ENCODE measurements at places on chromosomes 6 and 20.

GRCh38 chr6:2942914-2943563, 28.3 kb downstream of the SERPINB6 start:
- no peak for DNase-seq

DNA sequence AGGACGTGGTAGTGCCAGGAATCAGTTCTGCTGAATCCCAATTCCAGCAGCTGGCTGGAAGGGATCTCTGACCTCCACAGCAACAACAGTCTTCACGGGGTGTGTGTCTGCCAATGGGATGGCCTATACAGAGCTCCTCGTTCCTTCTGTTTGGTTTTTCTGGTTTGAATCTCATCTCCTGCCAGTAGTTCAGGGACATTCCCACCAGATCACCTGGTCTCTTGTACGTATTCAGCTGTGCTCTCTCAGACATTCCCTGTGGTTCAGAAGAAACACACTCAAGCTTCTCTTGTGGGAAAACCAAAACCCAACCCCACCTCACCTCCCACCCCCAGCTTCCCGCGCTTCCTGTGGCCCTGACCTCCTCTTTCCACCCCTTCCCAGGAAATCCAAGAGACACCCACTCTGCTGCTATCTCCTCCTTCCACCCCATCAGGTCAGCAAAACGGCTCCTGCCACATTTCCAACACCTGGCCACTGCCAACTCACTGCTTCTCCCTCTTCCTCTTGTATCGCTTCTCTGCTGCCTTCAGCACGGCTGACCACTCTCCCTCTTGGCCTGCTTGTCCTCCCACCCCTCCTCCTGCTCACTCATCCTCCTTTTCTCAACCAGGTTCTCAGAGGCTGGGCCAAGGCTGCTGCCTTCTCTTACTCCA, 63.3 kb upstream of the PTGIS start:
- DNase-seq, result peak; percentile 62

DNA sequence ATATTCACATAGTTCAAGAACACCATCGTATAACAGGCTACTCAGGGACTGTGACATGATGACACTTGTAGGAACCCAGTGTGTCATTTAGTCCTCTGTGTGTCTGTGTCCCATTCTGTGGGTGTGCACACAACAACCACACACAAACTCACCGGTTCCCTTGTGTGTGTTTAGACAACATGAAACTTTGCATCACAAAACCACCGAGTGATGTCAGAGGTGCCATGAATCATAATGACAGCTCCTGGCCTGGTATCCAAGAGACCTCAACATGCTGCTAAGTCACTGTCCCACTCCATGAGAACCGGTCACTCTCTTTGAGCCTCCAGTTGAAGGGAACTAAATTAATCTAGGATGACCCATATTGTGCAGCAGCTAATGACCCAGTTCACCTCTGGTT, 421.3 kb downstream of the PREX1 start:
- DNase-seq, result no peak

DNA sequence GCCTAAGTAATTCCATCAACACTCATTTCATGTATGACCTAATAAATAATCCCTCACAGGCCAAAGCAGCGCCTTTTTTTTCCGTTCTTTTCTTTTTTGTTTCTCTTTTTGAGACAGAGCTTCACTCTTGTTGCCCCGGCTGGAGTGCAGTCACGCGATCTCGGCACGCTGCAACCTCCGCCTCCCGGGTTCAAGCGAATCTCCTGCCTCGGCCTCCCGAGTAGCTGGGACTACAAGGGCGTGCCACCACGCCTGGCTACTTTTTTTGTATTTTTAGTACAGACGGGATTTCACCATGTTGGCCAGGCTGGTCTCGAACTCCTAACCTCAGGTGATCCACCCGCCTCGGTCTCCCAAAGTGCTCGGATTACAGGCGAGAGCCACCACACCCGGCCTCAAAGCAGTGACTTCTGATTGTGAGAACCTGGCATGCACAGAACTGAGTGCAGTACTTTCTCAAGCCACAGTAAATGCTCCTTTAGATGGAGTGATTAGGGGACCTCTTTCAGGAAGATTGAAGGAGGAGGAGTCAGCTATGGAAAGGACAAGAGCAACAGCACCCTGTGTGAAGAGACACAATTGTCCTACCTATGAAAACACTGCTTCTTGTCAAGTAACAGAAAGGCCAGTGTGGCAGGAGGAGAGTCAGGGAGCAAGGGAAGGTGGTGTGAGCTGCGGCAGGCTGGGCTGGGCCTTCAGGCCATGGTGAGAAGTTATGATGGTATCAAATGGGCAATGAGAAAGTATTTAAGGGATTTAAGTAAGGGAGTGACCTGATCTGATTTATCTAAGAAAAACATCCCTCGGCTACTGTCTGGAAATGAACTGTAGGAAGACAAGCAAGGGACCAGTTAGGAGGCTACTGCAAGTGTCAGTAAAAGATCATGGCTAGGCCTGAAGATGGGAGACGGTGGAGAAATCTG, 1.7 kb upstream of the SCAF8 start:
- DNase-seq, result no peak

- DNase-seq, result peak; percentile 34
Observed at GRCh38 chr6:22049002-22049401, 247.8 kb downstream of the PRL start.

DNA sequence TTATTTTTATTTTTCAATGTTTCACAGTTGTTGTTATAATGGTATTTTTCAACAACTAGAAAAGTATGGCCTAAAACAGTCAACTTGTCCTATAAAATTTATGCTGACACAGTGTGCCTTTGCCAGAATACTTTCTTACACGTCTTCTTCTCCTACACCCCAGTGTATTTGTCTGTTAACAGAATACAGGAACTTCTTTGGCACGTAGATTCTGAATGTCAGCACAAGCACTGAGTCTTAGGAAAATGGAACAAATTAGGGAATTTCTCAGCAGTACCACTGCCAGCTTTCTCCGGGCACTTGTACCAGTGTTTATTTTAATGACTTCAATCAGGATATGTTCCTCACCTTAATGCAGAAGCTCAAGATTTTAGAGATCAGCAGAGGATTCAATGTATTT, 26.7 kb upstream of the AKIRIN2 start:
- DNase-seq, result no peak

DNA sequence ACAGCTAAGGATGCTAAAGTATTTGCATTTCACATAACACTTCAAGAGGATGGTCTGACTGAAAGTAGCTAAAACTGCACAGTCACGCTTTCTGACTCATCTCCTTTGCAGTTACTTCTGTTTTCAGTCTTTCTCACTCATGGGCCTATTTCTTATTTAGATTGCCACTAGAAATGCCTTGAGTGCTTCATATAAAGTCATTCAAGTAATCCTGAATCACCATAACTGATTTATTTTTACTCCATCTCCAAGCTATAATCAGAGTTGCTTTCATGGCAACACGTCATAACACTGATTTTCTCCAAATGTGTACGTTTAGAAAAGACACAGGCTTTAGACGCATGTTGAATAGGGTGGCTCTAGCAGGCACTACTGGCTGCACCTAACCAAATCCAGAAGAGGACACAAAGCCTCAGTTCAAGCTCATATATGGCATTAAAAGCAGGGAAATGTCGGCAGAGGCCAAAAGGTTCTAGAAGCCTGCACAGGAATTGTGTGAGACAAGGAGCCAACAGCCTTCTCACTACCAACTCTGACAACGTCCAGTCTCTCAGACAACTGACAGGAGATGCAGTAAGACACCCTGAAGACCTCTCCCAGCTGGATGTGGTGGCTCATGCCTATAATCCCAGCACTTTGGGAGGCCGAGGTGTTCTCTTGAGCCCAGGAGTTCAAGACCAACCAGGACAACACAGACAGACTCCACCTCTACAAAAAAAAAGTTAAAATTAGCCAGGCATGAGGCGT, 64.1 kb upstream of the BEND6 start:
- peak; percentile 93 for DNase-seq

DNA sequence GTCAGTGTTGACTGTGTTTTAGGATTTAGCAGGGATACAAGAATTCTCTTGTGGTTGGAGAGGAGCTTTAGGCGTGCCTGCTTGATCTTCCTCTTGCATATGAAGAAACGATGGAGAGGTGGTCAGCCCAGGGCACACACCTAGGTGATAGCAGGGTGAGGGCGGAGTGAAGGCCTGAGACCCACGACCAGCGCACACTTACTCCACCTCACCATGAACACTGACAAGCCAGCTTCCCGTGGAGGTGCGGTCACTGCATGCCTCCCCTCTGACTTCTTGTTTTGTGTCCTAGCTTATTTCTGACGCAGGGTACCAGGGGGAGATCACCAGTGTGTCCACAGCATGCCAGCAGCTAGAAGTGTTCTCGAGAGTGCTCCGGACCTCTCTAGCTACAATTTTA, 8.1 kb downstream of the NELFCD start:
- no peak for DNase-seq

- no peak for DNase-seq
Observed at GRCh38 chr6:108606250-108606690, 45.6 kb downstream of the FOXO3 start.

GRCh38 chr6:159444056-159444760, 248.8 kb downstream of the SOD2 start:
- DNase-seq, result no peak

DNA sequence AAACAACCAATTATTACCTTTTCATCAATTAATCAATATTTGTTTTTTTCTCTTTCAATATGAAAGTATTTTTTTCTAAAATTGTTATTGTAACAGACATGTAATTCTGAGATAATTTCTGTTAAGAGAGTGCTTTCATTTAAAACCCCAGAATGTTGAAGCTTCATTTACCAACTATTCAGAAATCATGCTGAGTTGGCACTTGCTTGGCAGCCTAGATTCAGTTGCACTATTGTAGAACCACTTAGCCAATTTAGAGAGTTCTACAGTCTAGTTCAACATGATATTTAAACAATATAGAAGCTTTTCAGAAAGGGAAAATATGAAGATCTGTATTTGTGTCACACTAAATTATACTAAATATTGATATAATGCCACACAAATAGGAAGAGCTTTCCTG, 56.1 kb upstream of the NKAIN2 start:
- DNase-seq, result no peak

GRCh38 chr20:62743777-62744317, 35.2 kb downstream of the NTSR1 start:
- DNase-seq, result no peak

GRCh38 chr6:1724124-1724523, 114.4 kb downstream of the FOXC1 start:
- no peak for DNase-seq

DNA sequence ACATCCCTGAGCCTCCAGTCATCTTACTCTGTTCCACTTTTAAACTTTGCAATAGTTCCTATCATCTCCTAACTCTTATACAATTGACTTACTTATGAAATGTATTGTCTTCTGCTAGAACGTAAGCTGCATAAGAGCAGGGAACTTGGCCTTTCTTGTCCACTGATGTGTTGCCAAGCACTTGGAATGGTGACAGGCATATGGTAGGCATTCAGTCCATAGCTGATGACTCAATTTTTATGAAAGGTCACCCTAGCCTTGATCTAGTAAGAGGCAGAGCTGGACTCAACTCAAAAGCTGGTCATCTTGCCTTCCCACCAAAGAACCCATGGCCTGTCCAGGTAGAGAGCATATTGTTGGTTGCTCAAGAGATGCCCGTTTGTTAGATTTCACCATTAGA, 82.4 kb upstream of the FAM184A start:
- no peak for DNase-seq

DNA sequence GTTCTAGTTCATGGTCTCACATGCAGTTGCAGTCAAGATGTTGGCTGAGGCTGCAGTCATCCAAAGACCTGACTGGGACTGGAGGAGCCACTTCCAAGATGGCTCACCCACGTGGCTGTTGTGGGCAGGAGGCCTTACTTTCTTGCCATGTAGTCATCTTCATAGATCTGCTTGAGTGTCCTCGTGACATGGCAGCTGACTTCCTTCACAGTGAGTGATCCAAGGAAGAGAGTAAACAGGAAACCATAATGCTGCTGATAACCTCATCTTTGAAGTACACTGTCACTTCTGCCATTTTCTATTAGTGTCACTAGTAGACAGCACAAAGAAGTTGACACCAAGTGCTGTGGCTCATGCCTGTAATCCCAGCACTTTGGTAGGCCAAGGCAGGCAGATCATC, 40.1 kb upstream of the AKIRIN2 start:
- no peak for DNase-seq

- DNase-seq, result no peak
Observed at GRCh38 chr6:111740506-111740905, 132.7 kb downstream of the FYN start.

DNA sequence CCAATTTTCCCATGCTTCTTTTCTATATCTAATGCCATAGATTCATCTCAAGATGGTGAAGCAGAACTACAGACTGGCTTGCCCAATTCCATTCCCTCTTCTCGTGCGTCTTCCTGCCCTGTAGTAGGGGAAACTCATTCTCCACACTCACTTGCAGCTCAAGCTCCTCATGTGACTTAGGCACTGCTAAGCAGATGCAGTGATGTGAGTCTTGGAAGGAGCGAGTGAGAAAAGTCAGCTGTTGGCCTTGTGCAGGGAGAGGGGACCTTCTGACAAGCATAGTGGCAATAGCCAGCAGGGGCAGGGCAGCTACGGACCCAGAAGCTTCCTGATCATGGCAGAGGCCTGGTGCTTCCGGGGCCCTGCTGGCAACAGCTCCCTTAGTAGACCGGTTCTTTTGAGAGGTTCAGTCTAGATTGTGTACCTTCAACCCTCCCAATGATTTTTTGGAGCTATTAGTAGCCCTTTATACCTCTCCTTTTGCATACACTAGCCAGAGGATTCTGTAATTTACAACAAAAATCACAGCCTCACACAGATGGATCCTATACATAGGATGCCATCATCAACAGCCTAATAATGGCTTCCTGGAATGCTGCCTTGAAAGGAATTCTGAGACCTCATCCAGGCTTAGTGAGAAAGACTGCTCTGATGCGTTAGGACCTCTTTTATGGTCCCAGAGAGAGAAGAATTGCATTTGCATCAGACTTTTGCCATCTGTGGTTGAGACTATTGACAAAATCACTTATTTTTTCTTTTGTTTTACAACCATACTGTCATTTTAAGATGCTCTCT, 121.5 kb upstream of the RIPOR2 start:
- no peak for DNase-seq

DNA sequence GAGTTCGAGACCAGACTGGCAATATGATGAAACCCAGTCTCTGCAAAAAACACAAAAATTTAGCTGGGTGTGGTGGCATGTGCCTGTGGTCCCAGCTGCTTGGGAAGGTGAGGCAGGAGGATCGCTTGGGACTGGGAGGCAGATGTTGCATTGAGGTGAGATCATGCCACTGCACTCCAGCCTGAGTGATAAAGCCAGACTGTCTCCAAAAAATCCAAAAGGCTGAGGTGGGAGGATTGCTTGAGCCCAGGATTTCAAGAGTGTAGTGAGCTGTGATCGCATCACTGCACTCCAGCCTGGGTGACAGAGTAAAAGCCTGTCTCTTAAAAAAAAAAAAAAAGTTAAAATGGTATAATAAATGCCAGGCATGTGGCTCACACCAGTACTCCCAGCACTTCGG, 1.3 kb upstream of the PTCRA start:
- DNase-seq, result no peak

GRCh38 chr20:19934792-19935491, 82.2 kb upstream of the NAA20 start:
- DNase-seq, result no peak

Data from amniotic epithelial cell (primary cell).